ENCODE measurements at places on chromosomes 13 and 19.

GRCh38 chr13:75633285-75633684 lies 2.8 kb upstream of the LMO7 start:
- DNase-seq = no peak

- DNase-seq = no peak
These were observed 176.4 kb downstream of the KCTD12 start for GRCh38 chr13:76709851-76710250.

DNA sequence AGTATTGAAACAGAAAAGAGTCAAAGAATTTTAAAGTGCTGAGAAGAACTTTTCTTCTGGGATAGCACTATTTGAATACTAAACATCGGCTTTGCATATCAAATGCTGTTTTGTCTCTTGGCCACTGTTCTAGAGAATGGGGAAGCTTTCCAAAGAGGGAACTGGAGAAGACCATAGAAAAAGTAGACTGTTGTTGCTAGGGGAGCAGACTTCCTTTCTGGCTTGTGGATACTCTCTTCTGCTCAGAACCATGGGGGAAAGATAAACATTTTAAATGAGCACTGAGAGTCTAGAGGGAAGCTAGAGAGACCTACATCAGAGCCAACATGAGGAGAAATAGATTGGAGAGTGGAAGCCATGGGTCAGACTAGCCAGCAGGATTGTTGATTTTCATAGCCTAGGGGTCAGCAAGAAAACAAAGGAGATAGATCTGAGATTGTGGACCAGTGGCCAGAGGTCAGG lies 315.7 kb downstream of the KCTD12 start:
- DNase-seq = no peak

- DNase-seq = no peak
These were observed 20.1 kb upstream of the NDUFS7 start for GRCh38 chr19:1363599-1363998.

DNA sequence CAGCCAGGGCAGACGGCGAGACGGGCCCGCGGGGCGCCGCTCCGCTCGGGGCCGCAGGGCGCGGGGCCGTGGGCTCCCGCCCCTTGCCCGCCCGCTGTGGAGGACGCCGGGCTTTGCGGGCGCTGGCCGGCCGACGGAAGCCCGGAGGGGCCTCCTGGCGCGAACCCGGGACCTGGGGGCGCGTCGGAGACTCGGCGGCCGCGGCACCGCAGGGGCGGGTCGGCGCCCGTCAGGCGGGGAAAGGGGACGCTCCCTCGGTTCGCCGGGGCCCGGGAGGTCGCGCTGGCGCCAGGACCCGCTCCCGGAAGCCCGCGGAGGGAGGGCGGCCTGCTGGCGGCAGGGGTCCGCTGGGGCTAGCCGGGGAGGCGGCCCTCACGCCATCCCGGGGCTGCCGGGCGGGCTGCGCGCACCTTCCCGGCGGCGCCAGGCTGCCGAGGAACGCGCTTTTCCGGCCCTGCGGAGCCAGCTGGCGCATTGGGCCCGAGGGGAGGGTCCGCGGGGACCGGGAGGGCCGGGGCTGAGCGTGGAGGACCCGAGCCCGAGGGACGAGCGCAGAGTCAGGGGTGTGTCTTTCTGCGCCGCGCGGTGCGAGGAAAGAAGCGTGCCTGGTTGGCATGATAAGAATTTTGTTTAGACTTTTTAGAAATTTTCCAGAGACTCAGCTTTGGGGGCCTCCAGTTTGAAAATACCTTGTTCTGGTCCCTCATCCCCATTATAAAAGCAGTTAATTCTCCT lies 511 bp downstream of the GARRE1 start:
- no peak for DNase-seq

DNA sequence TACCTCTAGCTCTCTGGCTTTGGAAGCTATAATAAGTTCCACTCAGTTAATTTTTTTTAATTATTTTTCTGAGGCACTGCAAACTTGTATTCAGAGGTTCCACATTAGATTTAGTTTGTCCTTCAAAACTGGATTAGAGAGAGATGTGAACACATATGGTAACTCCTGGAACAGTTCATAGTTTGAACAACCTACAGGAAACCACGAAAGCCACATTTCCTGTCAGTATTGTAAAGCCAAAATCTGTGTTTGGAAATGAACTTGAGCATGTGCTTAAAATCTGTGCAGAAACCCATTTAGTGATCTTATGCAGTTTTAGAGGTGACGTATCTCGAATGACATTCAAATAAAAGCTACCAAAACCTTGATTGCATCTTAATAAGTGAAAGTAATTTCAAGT lies 1952.0 kb downstream of the OLFM4 start:
- no peak for DNase-seq

GRCh38 chr13:78604782-78605611 lies 1.6 kb upstream of the POU4F1 start:
- DNase-seq = no peak

DNA sequence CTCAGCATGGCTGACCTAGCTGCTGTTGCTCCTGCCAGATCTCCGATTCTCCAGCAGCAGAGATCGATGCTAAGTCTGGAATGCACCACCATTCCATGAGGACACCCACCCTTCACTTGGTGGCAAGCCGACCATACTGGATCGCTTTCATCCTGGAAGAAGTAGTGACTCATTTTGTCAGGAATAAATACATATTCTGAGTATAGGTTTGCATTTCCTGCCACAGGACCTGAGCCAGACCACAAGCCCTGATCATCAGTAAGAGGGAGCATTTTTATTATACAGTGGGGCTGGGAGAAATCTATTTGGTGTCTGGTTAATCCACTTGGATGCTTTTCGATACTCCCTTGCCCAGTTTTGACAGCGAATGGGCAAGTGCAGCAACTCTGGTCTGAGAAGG lies 10.9 kb upstream of the KCTD15 start:
- no peak for DNase-seq

- DNase-seq = no peak
These were observed 419.2 kb downstream of the FGF9 start for GRCh38 chr13:22090106-22090505.

- DNase-seq = no peak
These were observed 194.1 kb downstream of the KLF12 start for GRCh38 chr13:73940098-73940497.

DNA sequence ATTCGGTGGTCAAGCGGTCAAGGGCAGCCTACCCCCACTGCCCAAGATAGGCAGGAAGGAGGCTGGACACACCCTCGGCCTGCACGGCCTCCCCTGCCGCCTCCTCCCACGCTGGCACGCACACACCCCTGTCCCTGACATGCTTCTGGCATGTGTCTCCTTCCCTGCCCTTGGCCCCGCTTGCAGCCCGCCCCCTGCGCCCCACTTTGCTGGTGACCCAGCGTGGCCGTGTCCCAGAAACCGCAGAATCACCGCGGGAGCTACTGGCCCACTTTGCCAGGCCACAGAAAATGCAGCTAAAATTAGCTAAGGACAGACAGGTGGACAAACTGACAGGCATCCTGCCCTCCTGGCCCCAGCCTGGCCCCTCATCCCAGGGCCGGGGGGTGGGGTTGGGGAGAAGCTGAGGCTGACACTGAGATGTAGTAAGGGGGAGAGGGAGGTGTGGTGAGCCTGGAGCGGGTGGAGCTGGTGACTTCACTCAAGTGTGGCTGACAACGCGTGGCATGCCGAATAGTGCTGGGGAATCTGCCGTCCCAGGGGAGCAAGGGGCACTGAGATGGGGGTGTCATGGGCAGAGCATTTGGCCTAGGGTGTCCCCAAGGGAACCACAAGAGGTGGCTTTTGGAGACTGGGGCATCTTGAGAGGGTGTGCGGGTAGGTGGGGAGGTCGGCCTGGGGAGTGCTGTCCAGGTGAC lies 2.4 kb downstream of the SHANK1 start:
- no peak for DNase-seq

- DNase-seq = no peak
These were observed 6.0 kb upstream of the WDR88 start for GRCh38 chr19:33125929-33126388.

DNA sequence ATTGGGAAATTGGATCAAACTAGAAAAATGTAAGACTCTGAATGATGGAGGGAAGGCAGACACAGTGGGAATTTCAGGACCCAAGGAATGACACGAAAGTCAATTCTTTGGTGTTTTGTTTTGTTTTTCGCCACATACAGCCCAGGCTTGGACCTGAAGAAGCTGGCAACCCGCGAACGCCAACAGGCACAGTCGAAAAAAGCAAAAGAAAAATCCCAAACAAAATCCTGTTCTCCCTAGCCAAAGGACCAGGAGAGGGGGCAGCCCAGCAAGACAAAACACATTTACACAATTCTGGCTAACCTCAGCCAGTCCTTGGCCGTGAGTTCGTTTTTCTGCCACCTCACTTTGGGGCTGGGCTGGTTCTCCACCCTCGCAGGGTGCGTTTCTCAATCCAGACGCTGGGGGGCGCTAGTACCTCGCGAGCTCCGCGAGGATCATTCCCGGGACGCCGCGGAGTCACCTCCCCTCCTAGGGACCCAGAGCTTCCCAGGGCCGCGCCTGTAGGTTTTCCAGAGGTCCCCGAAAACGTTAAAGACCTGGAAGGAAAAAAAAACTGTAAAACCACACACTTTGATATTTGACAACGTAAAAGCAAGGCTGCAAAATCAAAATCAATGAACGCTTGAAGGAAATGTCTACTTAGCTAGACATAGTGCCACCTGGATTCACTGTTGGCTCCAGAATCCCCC lies 34.9 kb upstream of the TPM4 start:
- peak; percentile 15 for DNase-seq

- no peak for DNase-seq
These were observed 94.3 kb downstream of the FAM216B start for GRCh38 chr13:42875475-42876269.

DNA sequence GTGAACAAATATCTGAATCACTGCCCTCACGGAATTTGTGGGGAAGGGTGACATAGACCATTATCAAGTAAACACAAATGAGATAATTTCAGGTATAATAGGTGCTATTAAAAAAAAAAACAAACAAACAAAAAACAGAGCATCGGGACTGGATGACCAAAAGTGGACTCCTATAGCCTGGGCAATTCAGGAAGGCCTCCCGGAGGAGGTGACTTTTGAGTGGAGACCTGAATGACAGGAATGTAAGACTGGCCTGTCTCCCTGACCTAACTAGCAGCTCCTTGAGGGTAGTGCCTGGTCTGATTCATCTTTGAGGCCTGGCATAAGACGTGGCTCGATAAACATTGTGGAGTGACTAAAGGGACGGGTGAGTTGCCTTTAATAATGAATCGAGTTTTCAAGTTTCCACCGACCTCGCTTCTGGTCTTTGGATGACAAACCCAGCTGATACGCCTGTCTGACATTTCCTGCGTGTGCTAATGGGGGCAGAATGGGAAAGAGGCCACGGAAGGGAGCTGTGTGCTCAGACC lies 6.8 kb downstream of the KLK10 start:
- no peak for DNase-seq

- no peak for DNase-seq
These were observed 1.7 kb upstream of the DLEU7 start for GRCh38 chr13:50845211-50845610.

- no peak for DNase-seq
These were observed 11.1 kb upstream of the ENOX1 start for GRCh38 chr13:43797869-43798268.

- DNase-seq = no peak
These were observed 1128.2 kb upstream of the PCDH9 start for GRCh38 chr13:68358294-68358705.

GRCh38 chr13:25001476-25002206 lies 94.3 kb upstream of the PABPC3 start:
- DNase-seq = no peak

- DNase-seq = no peak
These were observed 724.9 kb upstream of the MIR17HG start for GRCh38 chr13:90622541-90622940.

- DNase-seq = no peak
These were observed 1.3 kb downstream of the B3GNT3 start for GRCh38 chr19:17796013-17796837.

- DNase-seq = no peak
These were observed 24.3 kb downstream of the TMEM255B start for GRCh38 chr13:113783200-113783881.

DNA sequence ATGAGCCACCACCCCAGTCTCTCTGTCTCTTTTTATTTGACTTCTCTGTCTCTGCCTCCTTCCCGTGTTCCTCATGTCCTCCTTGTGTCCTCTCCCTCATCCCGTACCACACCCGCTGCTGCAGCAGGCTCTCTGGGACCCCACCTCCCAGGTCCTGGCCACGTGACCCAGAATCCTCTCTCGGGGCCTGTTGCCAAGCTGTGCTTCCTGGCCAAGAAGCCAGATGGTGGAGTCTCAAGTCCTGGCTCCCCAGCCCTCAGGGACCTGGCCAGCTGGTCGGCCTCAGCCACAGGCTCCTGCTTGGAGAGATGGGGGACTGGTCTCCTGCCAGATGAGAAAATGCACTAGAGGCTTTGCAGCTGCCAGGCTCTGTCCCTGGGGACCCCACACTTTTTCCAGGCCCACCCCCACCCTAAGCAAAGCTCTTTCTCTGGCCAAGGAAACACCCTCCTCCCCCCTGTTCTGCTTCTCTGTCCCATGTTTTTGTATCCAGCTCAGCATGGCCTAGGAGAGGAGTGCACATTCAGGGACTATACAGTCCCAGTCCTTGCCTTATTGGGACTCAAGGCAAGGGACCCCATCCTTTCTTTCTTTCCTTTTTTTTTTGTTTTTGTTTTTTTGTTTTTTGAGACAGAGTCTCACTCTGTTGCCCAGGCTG lies 34.3 kb upstream of the SHKBP1 start:
- DNase-seq = no peak

DNA sequence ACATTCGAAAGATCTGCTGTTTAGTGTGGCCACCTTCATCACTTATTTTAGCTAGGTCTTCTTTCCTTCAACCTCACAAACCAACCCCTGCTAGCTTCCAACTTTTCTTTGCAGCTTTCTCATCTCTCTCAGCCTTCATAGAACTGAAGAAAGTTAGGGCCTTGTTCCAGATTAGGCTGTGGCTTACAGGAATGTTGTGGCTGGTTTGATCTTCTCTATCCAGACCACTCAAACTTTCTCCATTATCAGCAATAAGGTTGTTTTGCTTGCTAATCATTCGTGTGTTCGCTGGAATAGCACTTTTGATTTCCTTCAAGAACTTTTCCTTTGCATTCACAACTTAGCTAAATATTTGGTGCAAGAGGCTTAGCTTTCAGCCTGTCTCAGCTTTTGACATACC lies 44.7 kb downstream of the CARS2 start:
- no peak for DNase-seq

GRCh38 chr19:32219881-32220472 lies 125.4 kb upstream of the ZNF507 start:
- no peak for DNase-seq

DNA sequence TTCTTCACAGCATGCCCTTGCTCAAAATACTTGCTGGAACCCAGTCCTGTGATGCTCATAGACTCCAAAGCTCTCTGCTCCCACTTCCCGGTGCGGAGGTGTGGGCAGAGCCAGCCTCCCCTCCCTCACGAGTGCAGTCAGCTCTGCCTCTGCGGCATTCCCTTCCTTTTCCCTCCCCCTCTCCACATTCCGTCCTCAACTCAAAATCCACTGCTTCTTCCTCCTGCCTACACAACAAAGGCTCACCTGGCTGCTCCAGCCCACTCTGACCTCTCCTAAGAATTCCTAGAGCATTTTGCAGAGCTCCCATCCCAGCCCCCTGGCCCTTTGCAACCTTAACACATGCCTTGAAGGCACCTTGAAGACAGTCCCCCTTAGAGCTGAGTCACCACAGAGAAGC lies 527.9 kb downstream of the MYO16 start:
- DNase-seq = no peak

- DNase-seq = no peak
These were observed 460.0 kb downstream of the RFC3 start for GRCh38 chr13:34277936-34278335.

GRCh38 chr19:29537601-29538000 lies 11.8 kb downstream of the VSTM2B start:
- no peak for DNase-seq

All from AG09319 (cell line).